Cortex of kidney (tissue), 1 donor: ENCODE measurements at places on chromosomes 2 and 18.

GRCh38 chr18:34153711-34154110 lies 71.0 kb downstream of the NOL4 start:
- no peak for DNase-seq

- no peak for DNase-seq
Observed at GRCh38 chr2:70574109-70574508, 20.5 kb upstream of the TGFA start.

GRCh38 chr2:232503809-232504323 lies 16.2 kb upstream of the ECEL1 start:
- DNase-seq, result no peak

GRCh38 chr2:45993476-45993991 lies 303.7 kb upstream of the EPAS1 start:
- DNase-seq, result no peak

DNA sequence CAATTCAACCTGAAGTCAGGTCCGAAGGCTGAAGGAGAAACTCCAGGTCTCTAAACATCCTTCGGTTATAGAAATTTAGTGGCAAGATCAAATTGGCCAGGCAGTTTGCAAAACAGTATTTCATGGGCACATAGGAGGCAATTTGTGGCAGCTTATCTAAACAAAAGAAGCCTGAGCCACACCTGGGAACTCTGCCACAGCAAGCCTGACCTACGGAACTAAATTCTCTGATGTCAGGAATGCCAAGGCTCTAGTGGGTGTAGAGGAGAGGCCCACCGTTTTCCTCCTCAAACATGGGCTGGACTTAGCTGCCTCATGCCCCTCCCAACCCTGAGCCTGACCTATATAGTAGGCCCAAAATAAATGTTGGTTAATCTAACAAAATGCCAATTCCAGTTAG lies 16.0 kb downstream of the SATB2 start:
- no peak for DNase-seq

DNA sequence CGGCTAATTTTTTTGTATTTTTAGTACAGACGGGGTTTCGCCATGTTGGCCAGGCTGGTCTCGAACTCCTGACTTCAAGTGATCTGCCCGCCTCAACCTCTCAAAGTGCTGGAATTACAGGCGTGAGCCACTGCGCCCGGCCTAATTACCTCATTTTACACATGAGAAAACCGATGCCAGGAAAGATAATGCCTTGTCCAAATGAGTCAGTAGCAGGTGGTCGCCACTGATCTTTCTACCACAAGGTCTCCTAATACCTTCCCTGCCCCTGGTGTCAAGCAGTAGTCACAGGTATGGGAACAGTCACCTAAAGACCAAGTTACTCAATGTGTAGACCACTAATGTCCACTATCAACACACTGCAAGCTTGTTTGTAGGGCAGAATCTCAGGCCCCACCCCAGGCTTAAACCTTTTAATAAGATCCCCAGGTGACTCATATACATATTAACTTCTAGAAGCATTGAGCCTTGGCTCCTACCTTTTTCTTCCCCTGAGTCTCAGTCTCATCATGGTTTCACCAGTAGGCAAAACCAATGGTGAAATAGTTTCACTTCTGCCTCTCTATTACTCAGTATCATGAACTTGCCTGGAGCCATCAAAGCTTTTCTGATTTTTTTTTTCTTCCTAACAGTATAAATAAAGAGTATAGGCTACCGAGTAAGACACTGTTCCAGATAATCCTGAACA lies 6.9 kb upstream of the EPB41L5 start:
- no peak for DNase-seq

DNA sequence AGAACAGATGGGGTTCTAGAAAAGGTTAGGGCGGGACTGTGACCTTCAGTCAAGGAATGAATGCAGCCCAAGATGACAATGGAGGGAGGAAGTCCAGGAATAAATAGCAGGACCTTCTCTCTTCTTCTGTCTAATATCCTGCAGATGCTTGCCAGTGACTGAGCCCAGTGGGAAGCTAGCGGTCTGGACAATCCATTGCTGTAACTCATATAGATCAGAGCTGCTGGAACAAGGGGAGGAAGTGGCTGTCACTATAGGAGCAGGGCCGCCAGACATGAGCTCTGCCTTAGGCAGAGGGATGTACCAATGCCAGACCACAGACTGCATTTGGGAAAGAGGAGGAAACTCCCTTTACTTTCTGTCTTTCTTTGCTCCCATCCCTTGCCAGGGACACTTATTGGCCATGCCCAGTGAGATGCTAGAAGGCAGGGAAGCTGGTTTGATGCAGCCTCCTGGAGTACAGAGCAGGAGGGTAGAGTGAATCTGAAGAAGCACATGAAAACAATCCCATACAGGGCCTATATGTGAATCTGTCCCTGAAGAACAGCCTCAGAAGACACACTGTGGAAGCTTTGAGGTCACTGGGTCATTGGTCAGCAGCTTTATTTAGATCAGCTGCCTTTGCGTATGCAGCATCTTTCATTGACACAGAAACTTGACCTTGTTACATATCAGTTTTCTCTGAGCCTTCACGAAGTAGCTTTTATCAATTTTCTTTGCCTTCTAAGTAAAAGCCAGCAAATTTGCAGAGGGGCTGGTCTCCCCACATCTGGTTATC lies 65.4 kb downstream of the CCDC85A start:
- no peak for DNase-seq

GRCh38 chr2:235582081-235582686 lies 88.3 kb downstream of the AGAP1 start:
- no peak for DNase-seq

GRCh38 chr2:10331027-10331701 lies 28.5 kb downstream of the HPCAL1 start:
- DNase-seq, result no peak

DNA sequence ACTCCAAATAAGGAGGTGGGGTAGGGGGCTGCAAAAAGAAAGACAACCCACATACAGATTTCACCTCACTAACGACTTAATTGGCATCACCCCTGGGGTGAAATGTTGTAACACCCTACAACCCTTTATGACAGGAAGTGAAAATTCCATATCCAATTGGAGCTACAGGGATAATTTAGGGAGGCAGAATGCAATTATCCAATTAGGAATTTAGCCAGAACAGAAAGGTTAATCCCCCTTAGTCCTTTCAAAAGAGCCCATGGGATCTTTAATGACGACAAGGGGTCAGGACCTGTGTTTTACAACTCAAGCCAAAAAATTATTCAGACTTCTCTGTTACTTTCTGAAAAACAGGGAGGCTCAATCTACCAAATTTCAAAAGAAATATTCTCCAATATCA lies 1027.1 kb downstream of the TMEM182 start:
- DNase-seq, result no peak

- DNase-seq, result no peak
Observed at GRCh38 chr2:108641756-108642155, 77.5 kb upstream of the RANBP2 start.

DNA sequence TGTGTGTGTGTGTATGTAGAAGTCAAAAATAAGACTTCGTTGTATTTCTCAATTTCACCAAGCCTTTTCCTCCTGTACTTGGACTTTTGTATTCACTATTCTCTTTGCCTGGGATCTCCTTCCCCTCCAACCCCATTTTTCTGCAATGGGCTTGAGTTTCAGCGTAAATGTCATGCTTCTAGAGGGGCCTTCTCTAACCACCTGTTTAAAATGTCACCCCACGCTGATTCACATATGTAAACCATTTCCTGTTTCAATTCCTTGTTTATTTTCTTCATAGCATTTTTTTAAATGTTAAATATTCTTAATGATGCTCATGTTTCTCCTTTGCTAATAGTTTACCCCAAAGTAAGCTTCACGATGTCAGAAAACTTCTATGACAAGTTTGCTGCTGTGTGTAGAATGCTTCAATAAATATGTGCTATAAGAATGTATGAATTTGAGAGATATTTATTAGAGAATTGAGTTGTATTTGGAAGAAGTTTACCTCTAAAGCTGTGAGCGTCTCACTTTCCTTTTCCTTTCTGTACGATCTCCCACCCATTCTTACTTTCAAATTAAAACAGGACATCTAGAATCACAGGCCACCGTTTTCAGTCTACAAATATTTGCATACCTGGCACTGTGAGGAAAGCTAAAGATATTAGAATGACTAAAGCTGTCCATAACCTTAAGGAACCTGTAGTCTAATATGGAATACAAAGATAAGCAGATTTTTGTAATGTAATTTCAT lies 762.4 kb downstream of the LRRTM4 start:
- DNase-seq, result no peak

GRCh38 chr2:179824961-179825360 lies 36.5 kb downstream of the ZNF385B start:
- no peak for DNase-seq

- DNase-seq, result no peak
Observed at GRCh38 chr2:79585701-79586433, 73.0 kb downstream of the CTNNA2 start.

GRCh38 chr2:195899226-195899625 lies 169.4 kb downstream of the DNAH7 start:
- no peak for DNase-seq

DNA sequence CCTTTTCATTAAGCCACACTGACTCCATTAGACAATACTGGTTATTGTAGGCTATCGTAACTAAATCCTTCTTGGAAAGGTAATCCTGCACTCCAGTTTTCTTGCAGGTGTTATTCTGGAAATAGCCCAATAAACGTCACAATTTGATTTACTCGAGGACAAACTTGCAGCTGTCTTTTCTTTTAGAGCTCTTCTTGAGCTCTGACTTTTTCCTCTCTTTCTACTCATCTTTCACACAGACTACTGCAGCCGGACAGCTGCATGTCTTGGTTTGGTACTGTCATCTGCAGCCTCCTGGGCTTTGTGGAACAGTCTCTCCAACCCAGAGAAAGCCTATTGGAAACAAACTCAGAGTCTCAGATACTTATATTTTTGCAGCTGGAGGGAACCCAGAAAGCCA lies 23.0 kb upstream of the MSGN1 start:
- DNase-seq, result no peak

DNA sequence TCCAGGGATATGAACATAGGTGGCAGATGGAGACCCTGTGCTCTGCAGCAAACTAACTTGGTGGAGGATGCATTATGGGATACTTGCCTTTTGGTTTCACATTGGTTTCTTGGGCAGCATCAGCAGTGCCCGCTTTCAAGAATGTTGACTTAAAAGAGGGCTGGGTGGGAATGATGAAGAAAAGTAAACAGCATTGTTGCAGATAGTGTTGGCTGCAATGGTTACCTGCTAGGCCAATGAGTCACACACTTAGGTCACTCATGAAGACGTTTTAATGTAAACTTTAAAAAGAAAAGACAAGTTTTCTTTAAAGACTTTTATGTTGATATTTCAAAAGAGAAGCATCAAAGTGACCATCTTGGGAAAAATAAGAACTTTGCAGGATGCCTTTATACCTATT lies 26.1 kb upstream of the FAM237A start:
- DNase-seq, result no peak

DNA sequence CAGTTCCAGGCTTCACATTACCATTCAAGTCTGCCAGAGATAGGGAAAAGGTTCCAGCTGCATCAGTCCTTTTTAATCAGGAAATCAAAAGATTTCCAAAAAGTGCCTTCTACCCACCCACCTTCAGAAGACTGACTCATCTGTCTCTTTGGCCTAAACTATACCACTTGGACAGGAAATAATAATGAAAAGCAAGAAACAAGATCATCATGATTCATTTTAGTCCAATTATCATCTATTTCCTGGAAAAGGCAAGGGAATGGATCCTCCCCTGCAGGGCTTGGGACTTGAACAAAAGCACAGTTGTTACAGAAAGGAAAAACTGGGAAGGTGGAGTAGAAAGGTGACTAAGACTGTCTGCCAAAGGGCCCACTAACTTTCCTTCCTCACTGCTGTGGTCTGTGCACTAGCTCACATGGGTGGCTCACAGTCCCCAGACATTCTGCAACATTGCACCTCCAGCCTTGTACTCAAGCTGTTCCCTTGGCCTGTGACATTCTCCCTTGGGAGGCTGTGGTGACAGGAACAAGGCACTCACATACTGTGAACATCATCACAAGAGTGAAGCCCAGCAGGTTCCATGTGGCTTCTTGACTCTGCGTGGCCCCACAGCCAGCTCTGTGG lies 75.3 kb downstream of the VSNL1 start:
- DNase-seq, result no peak

- DNase-seq, result no peak
Observed at GRCh38 chr2:49686897-49687442, 532.7 kb upstream of the FSHR start.

- DNase-seq, result no peak
Observed at GRCh38 chr2:207143215-207144172, 22.3 kb downstream of the KLF7 start.

DNA sequence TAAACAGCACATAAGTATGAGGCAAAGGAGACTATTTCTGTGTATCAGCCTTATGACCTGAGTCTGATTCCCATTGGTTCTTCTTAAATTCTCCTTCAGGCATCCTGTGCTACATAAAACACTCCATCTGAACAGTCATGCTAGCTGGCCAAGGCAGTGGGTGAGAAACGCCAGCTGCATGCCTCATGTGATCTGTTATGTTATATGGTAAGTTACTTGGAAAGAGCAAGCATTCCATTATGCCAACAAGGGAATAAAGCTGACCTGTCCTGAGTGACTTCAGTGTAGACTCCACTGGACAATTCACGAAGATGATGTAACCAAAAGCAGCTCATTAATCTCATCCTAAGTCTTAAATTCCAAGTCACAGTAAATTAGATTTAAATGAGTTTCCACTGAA lies 216.5 kb upstream of the FN1 start:
- no peak for DNase-seq

GRCh38 chr18:53610957-53611356 lies 613.5 kb downstream of the MBD2 start:
- no peak for DNase-seq

- no peak for DNase-seq
Observed at GRCh38 chr2:57876313-57876712, 170.3 kb upstream of the VRK2 start.
